ENCODE measurements at places on chromosomes 3 and 15. TPM values are rescaled to one million over a fixed set of nuclear protein-coding genes. Genes with fewer than 3 reads are reported as not detected.

- H3K27me3 ChIP-seq = no peaks in the 10 kb centered on the region
- no peak for DNase-seq
- H3K4me1 ChIP-seq = no peaks in the 10 kb centered on the region
- no peak overlapping the region for H3K27ac ChIP-seq
Observed at GRCh38 chr3:67076607-67077006, 78.5 kb downstream of the KBTBD8 start.

GRCh38 chr3:14489641-14490040, 50.5 kb downstream of the GRIP2 start:
- no peak for DNase-seq
- H3K27me3 ChIP-seq = no peaks in the 10 kb centered on the region
- H3K36me3 ChIP-seq = no peaks in the 10 kb centered on the region
- no peaks in the 10 kb centered on the region for H3K4me1 ChIP-seq
- no peak overlapping the region for H3K27ac ChIP-seq
- H3K4me3 ChIP-seq = no peak overlapping the region

DNA sequence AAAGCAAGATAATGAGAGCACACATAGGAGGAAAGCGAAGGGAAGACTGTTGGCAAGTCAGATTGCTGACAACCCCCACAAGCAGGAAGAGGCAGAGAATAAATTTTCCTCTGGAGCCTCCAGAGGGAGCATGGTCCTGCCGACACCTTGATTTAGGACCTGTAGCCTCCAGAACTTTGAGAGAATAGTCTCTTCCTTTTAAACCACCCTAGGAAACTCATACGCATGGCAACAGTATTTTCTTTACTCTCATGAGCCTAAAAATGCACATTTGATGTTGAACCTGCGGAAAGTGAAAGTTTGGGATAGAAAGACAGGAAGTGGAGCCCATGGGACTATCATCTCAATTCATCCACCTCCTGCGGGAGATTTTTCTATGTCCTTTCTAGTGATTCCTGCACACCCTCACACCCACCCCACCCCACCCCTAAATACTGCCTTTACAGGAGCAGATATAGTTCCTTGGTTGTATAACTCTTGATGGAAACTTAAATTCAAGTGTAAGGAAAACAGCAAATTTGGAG, 116.7 kb upstream of the LPP start:
- H3K27me3 ChIP-seq = no peaks in the 10 kb centered on the region
- H3K4me1 ChIP-seq = no peaks in the 10 kb centered on the region
- no peak for DNase-seq
- no peak overlapping the region for H3K4me3 ChIP-seq

- no peaks in the 10 kb centered on the region for H3K36me3 ChIP-seq
- H3K27ac ChIP-seq = no peak overlapping the region
- no peak overlapping the region for H3K4me3 ChIP-seq
- no peaks in the 10 kb centered on the region for H3K27me3 ChIP-seq
- no peaks in the 10 kb centered on the region for H3K4me1 ChIP-seq
- DNase-seq = no peak
Observed at GRCh38 chr3:122102191-122102935, 47.2 kb downstream of the CD86 start.

DNA sequence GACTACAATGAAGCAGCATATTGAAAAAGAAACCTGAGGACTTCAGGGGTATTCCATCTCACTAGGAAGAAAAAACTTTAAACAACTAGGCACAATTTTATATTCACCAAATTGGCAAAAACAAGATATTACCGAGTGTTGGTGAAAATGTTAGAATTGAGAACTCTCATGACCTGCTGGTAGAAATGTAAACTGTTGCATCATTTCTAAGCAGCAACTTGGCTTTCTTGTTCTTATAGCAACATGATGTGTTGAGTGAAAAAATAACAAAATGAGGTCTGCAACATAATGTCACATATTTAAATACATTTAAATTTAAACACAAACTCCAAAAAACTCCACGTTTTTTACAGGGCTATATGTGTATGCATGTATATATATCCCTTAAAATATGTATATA, 59.0 kb upstream of the SPPL2A start:
- H3K36me3 ChIP-seq = no peaks in the 10 kb centered on the region
- no peak for DNase-seq
- no peaks in the 10 kb centered on the region for H3K4me1 ChIP-seq
- no peak overlapping the region for H3K27ac ChIP-seq
- H3K4me3 ChIP-seq = no peak overlapping the region

DNA sequence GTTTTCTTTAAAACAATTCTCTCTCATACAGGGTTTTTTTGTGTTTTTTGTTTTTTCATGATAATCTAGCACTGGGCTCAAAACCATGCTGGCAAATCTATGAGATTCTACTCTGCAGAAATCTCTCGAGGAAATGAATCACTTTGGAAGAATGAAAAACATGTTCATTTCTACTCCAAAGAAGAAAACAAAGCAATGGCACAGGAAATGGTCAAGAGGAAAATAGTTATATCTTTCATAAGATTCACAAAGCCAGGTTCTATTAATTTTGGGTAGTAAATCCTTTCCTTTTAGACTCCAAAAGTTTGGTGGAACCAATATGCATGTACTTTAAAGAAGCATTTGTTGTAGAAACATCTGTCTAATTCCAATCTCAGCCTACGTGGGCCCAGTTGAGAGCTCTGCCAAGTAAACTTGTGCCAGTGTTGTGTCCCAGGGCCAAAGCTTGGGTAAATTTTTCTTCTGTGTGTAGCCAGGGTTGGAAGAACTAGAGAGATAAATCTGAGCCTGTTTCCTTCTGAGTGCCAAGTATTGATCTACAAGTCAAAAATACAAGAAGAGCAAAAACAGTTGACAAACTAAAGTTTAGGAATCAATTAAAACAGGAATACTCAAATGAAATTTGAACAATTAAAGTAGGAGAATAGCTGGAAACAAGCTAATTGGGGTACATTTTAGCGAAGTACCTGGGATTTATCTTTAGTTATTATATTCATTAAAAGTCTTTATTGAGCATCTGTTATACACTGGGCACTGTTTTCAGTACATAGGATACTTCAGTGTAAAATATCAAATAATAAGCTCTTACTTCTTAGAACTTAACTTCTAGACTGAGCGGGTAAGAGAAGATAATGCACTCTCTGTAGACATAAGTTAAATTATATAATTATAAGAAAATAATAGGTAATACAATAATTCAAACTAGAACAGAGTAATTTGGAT, 657.5 kb upstream of the NECTIN3 start:
- H3K27me3 ChIP-seq = no peaks in the 10 kb centered on the region
- H3K4me1 ChIP-seq = no peaks in the 10 kb centered on the region
- no peak overlapping the region for H3K27ac ChIP-seq
- H3K36me3 ChIP-seq = no peaks in the 10 kb centered on the region
- no peak for DNase-seq

GRCh38 chr3:55244247-55244646, 242.9 kb downstream of the WNT5A start:
- no peak overlapping the region for H3K27ac ChIP-seq
- no peak overlapping the region for H3K4me3 ChIP-seq
- DNase-seq = no peak
- no peaks in the 10 kb centered on the region for H3K4me1 ChIP-seq
- H3K27me3 ChIP-seq = no peaks in the 10 kb centered on the region

DNA sequence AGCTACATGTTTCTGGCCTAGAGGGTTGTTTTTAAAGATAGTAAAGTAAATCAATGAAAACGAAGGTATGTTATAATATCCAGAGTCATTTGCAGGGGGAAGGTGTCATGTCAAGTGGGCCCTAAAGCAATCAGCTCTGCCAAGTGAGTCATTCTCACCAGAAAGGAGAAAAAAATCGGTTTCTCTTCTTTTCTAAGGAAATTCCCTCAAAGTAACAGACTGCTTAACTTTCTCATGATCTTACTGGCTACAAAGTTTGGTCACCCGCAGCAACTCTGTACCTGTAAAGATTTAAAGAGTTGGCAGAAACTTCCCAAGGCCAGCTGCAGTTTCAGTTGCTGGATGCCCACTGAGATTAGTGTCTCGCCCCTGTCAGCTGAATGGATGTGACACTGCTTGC, 5.5 kb upstream of the FSIP1 start:
- no peaks in the 10 kb centered on the region for H3K36me3 ChIP-seq
- H3K27me3 ChIP-seq = no peaks in the 10 kb centered on the region
- H3K27ac ChIP-seq = no peak overlapping the region
- peaks cover 27% of the 10 kb centered on the region for H3K4me1 ChIP-seq
- no peak overlapping the region for H3K4me3 ChIP-seq
- DNase-seq = no peak

- H3K4me3 ChIP-seq = no peak overlapping the region
- no peaks in the 10 kb centered on the region for H3K27me3 ChIP-seq
- no peak for DNase-seq
- H3K4me1 ChIP-seq = no peaks in the 10 kb centered on the region
- no peaks in the 10 kb centered on the region for H3K36me3 ChIP-seq
Observed at GRCh38 chr3:44492496-44492895, 15.0 kb upstream of the ZNF445 start.

The NMNAT3 gene
- 10.8 TPM for polyA plus RNA-seq

The C15orf62 gene
- not detected for polyA plus RNA-seq

The PLCB2 gene
- 2.8 TPM for polyA plus RNA-seq

The ALDH1A3 gene
- 13.2 TPM for polyA plus RNA-seq

The GP5 gene
- 0.69 TPM for polyA plus RNA-seq

Measured in sigmoid colon (tissue), 7 donors.